ENCODE measurements at places on chromosomes 4 and X.
A peak's percentile ranks its signal among the peaks of the same experiment; 100 is the strongest.

GRCh38 chr4:115575851-115576250, 462.4 kb upstream of the NDST4 start:
- no peak for DNase-seq

DNA sequence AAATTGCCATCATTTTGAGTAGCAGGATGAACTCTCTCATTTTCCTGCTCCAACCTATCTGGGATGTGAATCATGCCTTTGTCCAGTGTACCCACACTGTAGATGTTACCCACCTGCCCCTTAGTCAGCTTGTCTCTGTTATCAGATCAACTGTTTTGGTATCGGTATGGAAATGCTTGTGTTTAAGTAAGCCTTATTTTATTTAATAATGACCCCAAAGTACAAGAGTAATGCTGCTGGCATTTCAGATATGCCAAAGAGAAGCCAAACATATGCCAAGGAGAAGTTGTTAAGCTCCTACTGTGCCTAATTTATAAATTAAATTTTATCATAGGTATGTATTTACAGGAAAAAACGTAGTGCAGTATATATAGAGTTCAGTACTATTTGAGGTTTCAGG, 18.6 kb upstream of the RAP1GDS1 start:
- no peak for DNase-seq

GRCh38 chrX:51336584-51336983, 4.0 kb downstream of the NUDT10 start:
- peak; percentile 25 for DNase-seq

DNA sequence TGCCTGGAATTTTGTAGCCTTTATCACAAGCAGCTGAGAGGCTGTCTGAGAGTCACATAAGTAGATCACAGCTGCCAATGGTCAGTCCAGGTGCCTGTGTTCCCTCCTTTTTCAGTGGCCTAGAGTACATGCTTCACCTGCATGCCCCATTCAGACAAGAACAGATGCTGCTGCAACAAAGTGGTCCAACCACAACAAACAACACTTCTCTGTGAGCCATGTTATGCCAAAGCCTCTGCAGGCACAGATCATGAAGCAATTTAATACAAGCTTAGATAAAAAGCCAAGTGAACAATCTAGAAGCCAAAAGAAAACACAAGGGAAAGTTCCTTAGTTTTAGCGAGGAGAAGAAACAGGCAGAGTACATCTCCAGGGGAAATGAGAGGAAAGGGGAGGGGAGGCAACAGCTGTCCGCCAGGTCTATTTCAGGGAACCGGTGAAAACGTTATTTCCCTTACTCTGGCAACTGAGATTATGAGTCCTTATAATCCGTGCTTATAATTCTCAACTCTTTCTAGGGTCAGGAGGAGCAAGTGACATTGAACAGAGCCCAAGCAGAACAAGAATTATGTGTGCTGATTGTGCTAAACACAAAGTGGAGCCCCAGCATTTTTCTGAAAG, 92.6 kb downstream of the TSPAN5 start:
- no peak for DNase-seq

DNA sequence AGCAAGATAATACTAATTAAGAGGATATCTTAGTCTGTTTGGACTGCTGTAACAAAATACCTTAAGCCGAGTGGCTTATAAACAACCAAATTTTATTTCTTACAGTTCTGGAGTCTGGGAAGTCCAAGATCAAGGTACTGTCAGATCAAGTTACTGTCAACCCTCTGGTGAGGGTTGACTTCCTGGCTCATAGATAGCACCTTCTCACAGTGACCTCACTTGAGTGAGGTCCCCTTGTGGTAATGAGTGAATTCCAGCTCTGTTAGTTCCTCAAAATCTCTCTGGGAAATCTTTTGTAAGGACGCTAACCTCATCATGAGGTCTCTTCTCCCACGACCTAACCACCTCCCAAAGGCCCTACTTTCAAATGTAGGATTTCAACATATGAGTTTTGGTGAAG, 36.9 kb upstream of the ADGRA3 start:
- DNase-seq = no peak

- DNase-seq = no peak
Measured at GRCh38 chr4:96566755-96567154, 726.9 kb downstream of the PDHA2 start.

GRCh38 chr4:40192114-40193015, 4.5 kb upstream of the RHOH start:
- DNase-seq = no peak

- no peak for DNase-seq
Measured at GRCh38 chr4:165588534-165589315, 209.9 kb downstream of the CPE start.

GRCh38 chrX:112094729-112095128, 12.2 kb upstream of the TRPC5 start:
- no peak for DNase-seq

- no peak for DNase-seq
Measured at GRCh38 chr4:73648478-73648877, 28.2 kb upstream of the RASSF6 start.

DNA sequence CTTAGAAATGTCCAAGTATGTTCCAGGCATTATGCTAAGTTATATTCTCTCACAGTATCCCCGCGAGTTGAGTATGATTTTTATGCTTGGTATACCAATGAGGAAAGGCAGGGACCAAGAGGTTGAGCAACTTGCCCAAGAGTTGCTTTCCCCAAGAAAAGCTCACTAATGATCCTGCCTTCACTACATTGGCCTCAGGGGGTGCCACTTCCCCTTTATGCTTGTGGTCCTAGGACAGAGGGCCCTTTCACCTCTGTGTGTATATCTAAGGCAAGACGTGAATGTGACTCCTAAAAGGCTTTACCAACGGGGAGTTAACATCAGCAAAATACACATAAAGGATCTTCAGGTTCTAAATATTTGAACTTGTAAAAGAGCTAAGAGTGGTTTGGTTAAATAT, 164.4 kb upstream of the CPEB2 start:
- DNase-seq = no peak

- no peak for DNase-seq
Measured at GRCh38 chrX:29858714-29859113, 356.6 kb upstream of the MAGEB2 start.

GRCh38 chr4:169098532-169098931, 88.5 kb upstream of the CBR4 start:
- DNase-seq = no peak

DNA sequence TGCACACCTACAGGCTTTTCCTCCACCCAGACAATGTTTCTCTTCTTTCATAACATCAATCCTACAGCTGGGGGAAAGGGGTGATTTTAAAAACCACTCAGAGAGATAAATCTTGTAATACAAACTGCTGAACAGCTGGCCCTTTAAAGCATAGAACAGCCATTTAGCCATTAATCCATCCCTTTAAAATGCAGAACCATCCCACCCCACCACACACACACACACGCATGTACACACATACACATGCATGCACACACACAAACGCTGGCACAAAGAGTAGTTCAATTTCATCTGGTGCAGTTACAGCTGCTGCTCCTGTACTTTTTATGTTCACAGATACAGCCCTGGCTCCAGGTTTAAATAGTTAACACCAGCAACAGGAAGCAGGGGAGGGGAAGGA, 426.1 kb downstream of the MID1IP1 start:
- no peak for DNase-seq

- DNase-seq = no peak
Measured at GRCh38 chr4:81314897-81315470, 100.0 kb upstream of the PRKG2 start.

- no peak for DNase-seq
Measured at GRCh38 chr4:8110071-8110986, 48.3 kb downstream of the ABLIM2 start.

DNA sequence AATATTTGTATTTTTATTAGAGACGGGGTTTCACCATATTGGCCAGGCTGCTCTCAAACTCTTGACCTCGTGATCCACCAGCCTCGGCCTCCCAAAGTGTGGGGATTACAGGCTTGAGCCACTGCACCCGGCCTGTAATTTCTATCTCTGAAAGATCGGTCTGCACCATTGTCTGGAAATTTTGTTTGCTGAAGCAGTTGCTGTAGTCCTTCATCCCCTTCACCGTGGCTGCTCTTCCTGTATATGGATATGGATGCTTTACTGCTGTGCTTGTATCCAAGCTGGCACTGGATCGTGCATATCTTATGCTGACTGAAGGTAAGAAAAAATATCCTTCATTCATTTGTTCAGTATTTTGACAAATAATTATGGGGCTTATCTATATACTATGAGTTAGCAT, 338.4 kb upstream of the GNPDA2 start:
- no peak for DNase-seq

- no peak for DNase-seq
Measured at GRCh38 chrX:22486296-22486695, 213.6 kb downstream of the CBLL2 start.

- no peak for DNase-seq
Measured at GRCh38 chr4:19748519-19749479, 502.9 kb upstream of the SLIT2 start.

- DNase-seq = no peak
Measured at GRCh38 chrX:86935988-86936387, 581.6 kb upstream of the KLHL4 start.

GRCh38 chr4:56843421-56843899, 22.0 kb upstream of the SPINK2 start:
- DNase-seq = no peak

DNA sequence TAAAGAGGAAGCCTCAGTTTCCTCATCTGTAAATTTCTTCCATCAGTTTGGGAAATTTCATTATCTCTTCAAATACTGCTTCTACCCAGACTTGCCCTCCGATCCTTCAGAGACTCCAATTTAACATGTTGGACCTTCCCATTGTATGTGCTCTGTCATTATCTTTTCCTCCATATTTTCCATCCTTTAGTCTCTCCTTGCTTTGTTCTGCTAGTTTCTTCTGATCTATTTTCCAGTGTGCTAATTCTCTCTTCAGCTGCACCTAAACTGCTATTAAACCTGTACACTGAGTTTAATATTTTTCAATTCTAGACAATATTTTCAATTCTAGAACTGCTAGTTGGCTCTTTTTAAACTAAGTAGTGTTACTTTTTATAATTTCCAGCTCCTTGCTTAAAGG, 65.5 kb downstream of the EVC start:
- no peak for DNase-seq

- no peak for DNase-seq
Measured at GRCh38 chrX:138711399-138712347, at the start of gene FGF13. Gene FGF13 (minus strand): TSS chrX:138711717. CDS start chrX:138711003, 714 bp downstream.

DNA sequence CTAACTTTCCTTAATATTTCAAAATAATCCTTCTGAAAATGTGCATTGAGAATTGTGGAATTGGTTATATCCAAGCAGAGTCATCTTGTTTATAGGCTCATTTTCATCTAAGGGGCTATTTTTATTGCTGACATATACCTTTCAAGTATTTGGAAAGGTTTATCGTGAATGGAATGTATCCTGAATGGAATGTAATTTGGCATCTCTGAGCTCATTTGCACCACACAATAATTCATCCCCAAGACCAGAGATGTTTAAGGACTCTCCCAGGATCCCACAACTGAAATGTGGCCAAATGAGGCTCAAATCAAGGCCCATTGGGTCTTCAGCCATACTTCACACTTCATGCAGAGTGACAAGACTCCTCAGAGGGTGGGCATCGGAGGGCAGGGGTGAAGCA, 7.5 kb upstream of the SETD7 start:
- DNase-seq = no peak

DNA sequence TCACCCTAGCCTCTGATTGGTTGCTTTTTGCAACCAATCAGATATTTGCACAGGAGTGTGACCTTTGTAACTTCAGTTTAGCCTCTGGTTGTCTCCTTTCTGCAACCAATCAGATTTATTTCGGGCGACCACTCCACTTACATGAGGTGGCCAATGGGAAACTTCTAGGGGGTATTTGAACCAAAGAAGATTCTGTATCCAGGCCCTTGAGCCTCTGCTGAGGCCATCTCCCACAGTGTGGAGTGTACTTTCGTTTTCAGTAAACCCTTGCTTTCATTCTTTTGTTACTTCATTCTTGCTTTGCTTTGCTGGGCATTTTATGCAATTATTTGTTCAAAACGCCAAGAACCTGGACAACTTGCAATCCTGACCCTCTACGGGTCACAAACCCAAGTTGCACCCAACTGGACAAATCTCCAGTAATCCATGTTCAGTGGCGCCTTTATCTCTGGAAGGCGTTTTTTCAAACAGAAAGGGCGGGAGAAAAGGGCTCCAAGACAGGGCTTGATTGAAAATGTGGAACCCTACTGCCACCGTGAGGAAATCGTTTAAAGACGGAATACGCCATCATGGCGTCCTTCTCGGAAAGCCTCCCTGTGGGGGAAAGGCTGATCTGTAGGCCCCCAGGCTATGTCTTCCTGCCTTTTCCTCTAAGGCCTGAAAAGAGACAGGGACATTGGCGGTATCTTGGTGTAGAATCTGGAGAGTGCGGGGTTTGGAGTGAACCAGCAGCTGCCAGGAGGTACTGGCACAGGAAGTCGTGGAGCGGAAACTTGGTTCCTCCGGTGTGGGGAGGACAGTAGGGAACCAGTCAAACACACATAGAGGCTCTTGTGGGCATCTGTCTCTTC, 184.6 kb downstream of the OR13H1 start:
- DNase-seq = peak; percentile 82

GRCh38 chrX:102950908-102951866, 14.1 kb downstream of the RAB40AL start:
- peak; percentile 51 for DNase-seq

DNA sequence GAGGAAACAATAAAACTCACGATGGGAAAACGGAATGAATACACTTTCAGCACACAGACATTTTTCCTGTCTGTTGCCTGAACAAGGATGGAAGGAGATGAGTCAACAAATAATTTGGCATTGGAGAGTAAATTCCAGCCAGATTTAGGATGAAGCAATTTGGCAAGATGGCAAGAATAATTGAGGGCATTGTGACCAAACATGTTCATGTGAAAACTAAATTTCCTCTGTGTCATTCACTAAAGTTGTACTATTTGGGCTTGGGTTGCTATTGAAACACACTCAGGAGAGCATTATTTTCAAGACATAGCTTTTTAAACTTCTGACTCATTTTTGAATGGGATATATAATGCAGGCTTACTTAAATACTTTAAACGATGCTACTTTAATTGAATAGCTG, 1614.4 kb downstream of the PCDH19 start:
- no peak for DNase-seq

GRCh38 chr4:123706973-123707372, 310.4 kb downstream of the SPRY1 start:
- DNase-seq = no peak

GRCh38 chrX:118396113-118396512, 50.2 kb downstream of the WDR44 start:
- DNase-seq = no peak

DNA sequence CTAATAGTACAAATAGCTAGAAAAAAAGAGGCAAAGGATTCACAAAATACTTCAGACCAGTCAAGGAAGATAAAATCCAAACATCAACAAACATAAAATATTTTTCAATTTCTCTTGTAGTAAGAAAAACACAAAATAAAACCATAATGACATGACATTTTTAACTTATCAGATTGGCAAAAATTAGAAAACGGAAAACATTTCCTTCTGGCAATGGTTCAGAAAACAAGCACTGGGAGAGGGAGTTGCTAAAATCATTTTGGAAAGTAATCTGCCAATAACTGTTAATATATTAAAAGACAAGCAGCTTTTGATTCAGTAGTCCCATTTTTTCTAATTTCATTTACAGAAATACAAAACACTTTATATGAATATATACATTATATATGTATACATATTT, 26.1 kb downstream of the TKTL2 start:
- DNase-seq = no peak

GRCh38 chr4:81486502-81486901, 14.8 kb upstream of the RASGEF1B start:
- DNase-seq = no peak

Data from memory B cell (primary cell).